Heart right ventricle (tissue), 16 donors: ENCODE measurements at places on chromosomes 1 and 21. TPM values are rescaled to one million over a fixed set of nuclear protein-coding genes. Genes with fewer than 3 reads are reported as not detected.
A peak's percentile ranks its signal among the peaks of the same experiment; 100 is the strongest.

The VHLL gene
- not detected for total RNA-seq

GRCh38 chr1:197391303-197392226 is 123.5 kb downstream of the CRB1 start:
- no peaks in the 10 kb centered on the region for H3K36me3 ChIP-seq
- DNase-seq, result no peak
- no peaks in the 10 kb centered on the region for H3K4me1 ChIP-seq
- H3K27ac ChIP-seq, result no peak overlapping the region
- H3K4me3 ChIP-seq, result no peak overlapping the region

The FAM177B gene
- not detected for total RNA-seq

GRCh38 chr1:96973605-96974004 is 252.0 kb downstream of the PTBP2 start:
- H3K27ac ChIP-seq, result no peak overlapping the region
- H3K36me3 ChIP-seq, result no peaks in the 10 kb centered on the region
- H3K4me1 ChIP-seq, result no peaks in the 10 kb centered on the region
- peak; percentile 11 for DNase-seq
- no peaks in the 10 kb centered on the region for H3K27me3 ChIP-seq

The FALEC gene
- not detected for total RNA-seq

DNA sequence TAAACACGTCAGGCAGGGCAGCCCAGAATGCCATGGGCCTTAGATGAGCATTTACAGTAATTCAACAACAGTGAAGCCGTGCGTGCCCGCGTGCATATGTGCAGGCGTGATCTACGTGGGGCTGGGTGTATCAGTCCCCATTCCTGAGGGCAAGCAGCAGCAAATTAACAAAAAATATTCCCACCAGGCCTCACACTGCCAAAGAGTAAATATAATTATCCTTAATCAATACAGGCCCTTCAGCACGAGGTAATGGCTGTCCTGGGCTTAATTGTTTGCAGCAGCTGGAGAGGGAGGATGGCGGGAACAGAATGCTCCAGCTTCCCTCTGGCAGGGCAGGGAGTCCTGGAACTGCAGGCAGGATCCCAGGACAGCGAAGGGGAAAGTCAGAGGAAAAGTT is 91.8 kb downstream of the DDX20 start:
- no peaks in the 10 kb centered on the region for H3K36me3 ChIP-seq
- peaks cover 49% of the 10 kb centered on the region for H3K4me1 ChIP-seq
- no peak overlapping the region for H3K4me3 ChIP-seq

DNA sequence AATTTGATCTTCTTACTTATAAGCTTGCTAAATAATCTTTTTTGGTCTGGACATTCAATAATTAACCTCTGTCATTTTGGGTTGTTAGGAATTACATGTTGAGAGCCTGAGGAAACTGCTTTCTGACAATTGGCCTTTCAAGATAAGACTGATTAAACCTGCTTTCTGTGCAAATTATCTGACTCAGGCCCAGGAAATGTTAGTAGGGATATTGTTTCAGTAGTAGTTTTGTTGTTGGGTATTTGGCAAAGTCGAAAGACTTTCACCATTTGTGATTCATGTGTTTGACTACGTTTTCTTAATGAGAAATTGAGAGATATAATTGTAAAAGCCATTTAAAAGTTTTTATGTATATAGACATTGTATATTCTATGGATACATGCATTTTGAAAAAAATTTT is 81.1 kb upstream of the GPR88 start:
- no peak for DNase-seq
- H3K4me3 ChIP-seq, result no peak overlapping the region
- H3K4me1 ChIP-seq, result peaks cover 17% of the 10 kb centered on the region
- no peaks in the 10 kb centered on the region for H3K36me3 ChIP-seq

- H3K4me1 ChIP-seq, result no peaks in the 10 kb centered on the region
- peaks cover 7% of the 10 kb centered on the region for H3K27me3 ChIP-seq
- no peak for DNase-seq
- no peak overlapping the region for H3K27ac ChIP-seq
Observed at GRCh38 chr1:214864896-214865688, 217.4 kb upstream of the KCNK2 start.

DNA sequence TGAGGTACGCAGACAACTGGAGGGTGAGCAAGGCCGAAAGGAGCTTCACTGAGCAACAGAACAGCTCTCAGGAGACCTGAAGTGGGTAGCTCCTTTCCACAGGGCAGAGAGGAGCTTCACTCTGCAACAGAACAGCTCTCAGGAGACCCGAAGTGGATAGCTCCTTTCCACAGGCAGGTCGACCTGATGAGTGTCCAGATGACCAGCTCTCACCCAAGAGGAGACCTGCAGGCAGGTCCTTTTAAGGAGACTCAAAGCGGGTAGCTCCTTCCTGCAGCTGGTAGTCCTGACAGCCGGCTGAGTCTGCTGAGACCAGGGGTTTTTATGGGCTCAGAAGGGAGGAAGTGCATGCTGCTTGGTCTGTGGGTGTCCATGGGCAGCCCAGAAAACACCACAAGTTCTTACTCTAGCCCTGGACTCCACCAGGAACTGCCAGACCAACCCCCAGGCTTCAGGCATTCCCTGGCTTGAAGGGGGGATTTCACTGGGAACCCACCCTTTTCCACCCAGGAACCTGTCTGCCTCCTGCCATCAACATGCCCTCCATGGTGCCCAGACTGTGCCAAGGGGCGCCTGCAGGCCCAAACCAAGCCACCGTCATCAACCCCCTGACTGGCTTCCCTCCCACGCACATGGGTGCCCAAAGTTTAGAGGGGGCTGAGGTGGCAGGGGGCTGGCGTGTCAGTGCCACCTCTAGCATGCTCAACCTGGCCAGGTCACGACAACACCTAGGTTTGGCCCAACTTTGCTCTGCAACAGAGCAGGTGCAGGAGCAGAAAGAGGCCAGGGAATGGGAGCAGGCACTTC is 43.6 kb downstream of the ZBTB8OS start:
- peaks cover 19% of the 10 kb centered on the region for H3K36me3 ChIP-seq
- no peaks in the 10 kb centered on the region for H3K27me3 ChIP-seq
- H3K27ac ChIP-seq, result no peak overlapping the region
- no peaks in the 10 kb centered on the region for H3K4me1 ChIP-seq
- no peak overlapping the region for H3K4me3 ChIP-seq

- no peak overlapping the region for H3K4me3 ChIP-seq
- no peaks in the 10 kb centered on the region for H3K36me3 ChIP-seq
- DNase-seq, result no peak
- H3K27ac ChIP-seq, result no peak overlapping the region
Observed at GRCh38 chr1:100130552-100131077, 2.1 kb downstream of the SASS6 start.

DNA sequence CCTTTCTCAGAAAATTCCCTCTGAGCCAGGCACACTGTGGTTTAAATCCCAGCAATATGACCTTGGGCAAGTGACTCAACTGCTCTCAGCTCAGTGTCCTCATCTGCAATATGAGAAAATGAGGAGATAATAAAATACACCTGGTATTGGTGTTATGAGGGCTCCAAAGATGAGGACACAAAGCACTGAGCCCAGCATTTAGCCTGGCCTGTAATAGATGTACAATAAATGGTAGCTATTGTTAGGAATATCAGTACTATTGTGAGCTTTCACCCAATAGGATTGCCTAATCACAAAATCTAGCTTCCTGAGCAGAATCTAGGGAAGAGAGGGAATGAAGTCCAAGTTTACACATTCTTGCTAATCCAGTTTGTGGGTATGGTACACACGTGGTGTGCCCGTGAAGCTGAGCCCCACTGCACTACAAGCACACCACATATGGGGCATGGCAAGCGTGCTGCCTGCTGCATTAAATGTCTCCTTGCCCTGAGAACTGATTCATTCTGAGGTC is 24.3 kb upstream of the SLC30A1 start:
- no peak for DNase-seq
- no peak overlapping the region for H3K4me3 ChIP-seq
- no peaks in the 10 kb centered on the region for H3K27me3 ChIP-seq
